ENCODE measurements at places on chromosomes 2 and 18.
A peak's percentile ranks its signal among the peaks of the same experiment; 100 is the strongest.

DNA sequence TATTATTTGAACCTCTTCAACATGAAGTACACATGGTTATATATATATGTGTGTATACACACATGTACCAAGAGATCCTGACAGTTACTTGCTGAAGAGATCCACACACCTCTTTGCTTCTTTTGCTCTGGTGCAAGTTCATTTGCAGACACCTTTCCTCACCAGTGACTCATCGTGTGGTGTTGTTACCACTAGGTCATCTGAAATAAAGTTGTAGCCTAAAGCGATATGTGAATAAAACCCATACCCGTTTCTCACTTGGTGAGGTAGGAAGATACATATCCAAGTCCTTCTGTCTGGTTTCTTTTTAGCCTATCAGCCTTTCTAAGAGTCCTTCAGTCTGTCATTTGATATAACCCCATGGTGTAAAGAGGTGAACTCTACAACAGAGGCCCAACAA is 379.4 kb upstream of the RAB12 start:
- DNase-seq: no peak

DNA sequence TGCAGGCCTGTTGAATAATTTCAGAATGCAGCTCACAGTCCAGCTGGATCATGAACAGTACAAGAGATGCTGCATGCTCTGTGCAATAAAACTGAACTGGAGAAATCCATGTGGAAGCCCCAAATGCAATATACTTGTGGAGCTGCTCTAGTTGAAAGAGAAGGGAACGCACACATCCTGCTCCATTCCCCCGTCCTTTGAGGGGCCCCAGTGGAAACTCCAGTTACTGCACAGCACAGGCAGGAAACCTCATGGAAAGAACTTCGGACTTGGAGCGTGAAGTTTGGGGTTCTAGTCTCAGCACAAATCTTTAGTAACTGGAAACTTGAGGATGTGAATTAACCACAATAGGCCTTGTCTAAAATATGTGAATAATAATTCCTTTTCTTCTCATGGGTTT is 73.2 kb downstream of the PLA2R1 start:
- DNase-seq: no peak

DNA sequence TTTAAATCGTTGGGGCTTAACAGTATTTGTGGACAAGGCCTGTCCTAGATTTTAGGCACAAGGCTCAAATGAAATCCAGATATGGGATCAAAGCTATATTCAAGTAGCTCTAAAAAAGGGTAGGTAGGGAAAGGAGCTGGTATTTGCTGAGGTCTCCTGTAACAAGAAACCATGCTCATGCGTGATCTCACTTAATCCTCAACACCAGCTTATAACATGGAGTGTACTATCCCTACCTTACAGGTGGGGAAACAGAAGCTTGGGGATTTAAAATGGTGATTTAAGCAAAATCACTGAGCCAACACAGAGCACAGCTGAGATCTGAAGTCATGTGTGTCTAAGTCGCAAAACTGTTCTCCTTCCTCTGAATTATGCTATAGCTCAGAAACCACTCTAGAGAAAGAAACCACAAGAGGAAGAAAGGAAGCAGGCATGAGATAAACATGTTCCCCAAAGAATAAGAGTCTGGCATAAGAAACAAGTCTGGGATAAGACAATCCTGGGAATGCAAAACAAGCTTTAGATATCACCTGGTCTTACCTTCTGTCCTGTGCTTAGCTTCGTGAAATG is 43.1 kb downstream of the CYRIA start:
- no peak for DNase-seq

- no peak for DNase-seq
Observed at GRCh38 chr2:210753386-210753785, 197.0 kb downstream of the CPS1 start.

- no peak for DNase-seq
Observed at GRCh38 chr2:46580416-46580815, 101.1 kb downstream of the TMEM247 start.

- DNase-seq: no peak
Observed at GRCh38 chr2:12762976-12763375, 46.2 kb downstream of the TRIB2 start.

- no peak for DNase-seq
Observed at GRCh38 chr2:143732871-143733270, 603.7 kb downstream of the ARHGAP15 start.

DNA sequence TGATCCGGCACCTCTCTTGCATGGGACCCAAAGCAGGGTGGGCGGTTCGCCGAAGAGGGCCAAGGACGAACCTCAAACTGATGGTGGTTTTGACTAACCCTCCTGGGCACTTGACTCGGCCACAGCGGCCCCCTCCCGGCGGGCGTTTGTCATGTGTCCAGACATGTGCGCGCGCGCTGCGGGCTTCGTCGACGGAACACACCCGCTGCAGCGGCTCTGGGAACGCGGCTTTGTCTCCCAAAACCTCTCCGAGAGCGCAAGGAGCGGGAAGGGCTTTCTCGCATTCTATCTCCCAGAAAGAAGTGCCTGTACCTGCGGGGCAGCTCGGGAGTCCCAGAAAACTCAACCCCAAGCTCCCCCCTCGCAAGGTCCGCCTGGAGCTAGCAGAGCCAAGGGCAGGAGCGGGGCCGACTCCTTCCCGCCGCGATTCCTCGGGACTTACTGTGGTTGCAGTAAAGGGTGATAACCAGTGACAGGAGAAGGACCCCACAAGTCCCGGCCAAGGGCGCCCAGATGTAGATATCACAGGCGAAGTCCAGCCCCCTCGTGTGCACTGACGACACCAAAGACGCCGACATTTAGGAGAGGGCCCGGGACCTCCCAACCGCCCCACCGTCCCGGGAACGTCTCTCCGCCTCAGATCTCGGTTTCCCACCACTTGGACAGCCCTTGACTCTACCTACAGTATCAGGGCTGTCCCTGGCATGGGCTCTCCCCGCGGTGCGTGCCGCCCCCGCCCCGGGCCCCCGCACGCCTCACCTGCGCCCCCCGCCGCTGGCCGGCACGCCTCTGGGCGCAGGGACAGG is 1.6 kb downstream of the CD8A start:
- no peak for DNase-seq

DNA sequence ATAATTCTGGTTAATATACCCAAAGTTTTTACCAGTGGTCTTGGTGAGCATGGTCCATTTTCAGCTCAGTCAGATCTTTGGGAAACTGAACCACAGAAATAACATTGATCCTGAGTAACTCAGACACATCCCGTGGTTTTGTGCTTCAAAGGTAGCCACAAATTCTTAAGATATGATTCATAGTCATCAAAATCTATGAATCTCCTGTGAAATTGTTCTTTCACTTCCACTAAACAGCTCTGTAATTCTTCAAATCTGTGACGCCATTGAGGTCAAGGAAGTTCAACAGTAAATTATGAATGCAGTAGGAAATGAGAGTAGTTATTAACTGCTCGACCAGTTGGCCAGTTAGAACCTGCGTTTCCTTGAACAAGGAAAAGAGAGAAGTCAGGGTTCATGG is 147.3 kb downstream of the IRS1 start:
- DNase-seq: no peak

- DNase-seq: peak; percentile 34
Observed at GRCh38 chr2:240160291-240161086, 20.0 kb upstream of the OTOS start.

- no peak for DNase-seq
Observed at GRCh38 chr2:203209538-203209937, 29.3 kb upstream of the CYP20A1 start.

DNA sequence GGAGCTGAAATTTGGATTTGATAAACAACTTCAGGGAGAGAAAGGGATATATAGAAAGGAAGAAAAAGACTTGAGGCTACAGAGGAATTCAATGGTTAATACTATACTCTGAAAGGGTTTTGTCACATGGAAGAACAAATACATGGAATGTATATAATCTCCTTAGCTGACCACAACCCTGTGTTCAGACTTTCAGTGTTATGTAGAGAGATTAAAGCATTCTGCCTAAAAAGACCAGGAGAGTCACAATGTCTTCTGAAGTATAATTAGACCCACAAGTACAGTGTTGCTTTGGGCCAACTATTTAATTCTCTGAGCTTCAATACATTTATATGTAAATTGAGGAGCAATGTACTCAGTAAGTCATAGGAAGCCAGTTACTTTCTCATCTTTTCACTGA is 123.8 kb upstream of the FSHR start:
- no peak for DNase-seq

GRCh38 chr18:48548011-48548771 is 9.4 kb downstream of the CTIF start:
- no peak for DNase-seq

DNA sequence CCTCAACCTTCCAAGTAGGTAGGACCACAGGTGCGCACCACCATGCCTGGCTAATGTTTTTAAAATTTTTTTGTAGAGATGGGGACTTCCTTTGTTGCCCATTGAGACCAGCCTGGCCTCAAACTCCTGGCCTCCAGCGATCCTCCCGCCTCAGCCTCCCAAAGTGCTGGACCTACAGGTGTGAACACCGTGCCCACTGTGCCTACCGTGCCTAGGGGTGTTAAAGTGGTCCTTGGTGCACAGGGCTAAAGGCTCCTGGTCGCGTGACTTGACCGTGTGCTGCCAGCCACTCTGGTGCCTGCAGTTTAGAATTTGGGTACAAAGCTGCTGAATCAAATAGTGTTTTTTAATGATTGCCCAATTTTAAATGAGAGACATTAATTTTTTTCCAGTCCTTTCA is 51.0 kb upstream of the KCNG2 start:
- DNase-seq: no peak

DNA sequence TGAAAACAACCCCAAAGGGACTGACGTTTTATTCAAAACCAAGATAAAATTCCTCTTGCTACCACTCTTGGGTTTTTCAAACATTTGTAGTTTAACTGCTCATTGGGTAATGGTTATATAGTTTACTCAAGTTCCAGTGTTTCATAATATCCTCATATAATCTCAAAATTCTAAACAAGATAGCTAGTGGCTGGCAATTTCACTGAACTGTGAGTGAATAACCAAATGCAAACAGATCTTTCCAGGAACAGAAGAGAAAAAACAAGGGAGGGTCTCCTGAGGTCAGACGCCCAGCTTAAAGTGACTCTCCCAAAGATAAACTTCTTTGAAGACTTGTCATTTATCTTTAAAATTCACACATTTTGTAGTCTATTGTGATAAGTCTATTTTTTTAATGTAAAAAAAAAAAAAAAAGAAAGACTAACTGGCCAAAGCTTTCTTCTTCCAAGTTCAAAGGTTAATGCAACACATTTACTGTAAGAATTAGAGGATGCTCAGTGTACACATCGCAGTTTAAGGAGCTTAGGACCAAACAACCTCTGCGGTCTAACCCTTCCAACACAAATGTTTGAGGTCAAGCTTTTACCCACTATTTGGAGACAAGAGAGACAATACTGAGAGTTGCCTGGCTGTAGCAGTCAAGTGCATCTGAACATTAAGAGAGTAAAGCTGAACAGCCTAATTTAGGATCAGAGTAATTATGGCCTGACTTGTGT is 26.6 kb downstream of the LPIN2 start:
- no peak for DNase-seq

DNA sequence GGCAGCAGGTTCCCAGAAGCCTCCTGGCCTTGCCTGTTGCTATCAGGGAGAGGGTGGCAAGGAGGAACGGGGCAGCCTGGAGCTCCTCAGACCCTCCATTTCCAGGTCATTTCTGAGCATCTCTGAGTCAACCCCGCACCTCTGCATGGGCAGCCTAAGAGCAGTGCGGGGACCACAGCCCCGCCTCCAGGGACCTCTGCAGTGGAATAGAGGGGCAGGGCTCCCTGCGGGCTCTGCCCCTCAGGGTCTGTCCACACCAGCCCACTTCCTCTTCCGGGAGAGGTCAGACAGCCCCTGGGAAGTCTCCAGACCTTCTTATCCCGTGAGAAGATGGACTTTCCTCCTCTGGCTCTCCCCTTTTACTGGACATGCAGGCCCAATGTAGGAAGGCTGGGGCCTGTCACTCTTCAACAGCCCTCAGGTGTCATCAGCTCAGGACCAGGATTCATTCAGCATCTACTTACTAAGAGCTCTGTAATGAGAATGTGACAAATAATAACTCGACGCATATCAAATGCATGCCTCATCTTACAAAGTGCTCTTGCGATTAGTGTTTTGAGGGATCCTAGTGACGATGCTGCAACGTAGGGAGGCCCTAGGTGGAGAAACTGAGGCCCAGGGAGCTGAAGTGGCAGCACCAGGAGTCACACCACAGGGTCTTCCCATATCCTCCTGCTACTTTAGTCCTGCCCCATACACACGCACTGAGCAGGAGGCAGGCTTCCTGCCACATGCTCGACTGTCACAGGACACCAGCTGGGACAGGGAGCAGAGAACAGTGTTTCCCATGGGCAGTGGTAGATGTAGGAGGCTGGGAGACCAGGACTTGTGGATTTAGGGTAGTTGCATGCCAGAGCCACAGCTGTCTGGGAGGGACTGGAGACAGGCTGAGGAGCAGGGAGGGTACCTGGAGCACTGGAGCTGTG is 28.0 kb downstream of the SH2D6 start:
- DNase-seq: no peak

DNA sequence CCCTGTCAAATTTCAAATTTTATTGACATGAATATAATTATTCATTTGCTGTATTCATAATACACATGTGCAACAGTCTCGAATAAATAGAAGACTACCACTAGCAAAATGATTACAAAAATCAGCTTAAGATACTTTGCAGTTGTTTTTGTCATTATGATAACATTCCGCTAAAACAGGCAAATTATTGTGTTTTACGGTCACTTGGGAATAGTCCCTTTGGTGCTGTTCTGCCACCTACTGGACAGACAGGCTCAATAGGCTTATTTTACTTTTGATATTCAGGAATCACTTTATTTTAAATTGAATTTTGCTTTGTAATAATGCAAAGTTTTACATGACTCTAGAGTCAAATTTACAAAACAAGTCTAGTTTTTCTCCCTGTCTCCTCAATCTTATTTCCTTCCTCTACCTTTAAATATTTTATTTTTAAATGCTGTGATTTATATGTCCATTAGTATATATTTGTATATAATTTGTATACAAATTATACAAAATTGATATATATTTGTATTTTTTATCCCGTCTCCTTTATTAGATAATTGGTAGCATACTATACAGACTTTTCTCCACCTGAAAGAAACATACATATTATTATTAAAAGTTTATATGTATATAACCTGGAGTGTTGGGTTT is 456.3 kb downstream of the DLGAP1 start:
- DNase-seq: no peak

- no peak for DNase-seq
Observed at GRCh38 chr18:63210521-63210920, 109.0 kb downstream of the BCL2 start.

DNA sequence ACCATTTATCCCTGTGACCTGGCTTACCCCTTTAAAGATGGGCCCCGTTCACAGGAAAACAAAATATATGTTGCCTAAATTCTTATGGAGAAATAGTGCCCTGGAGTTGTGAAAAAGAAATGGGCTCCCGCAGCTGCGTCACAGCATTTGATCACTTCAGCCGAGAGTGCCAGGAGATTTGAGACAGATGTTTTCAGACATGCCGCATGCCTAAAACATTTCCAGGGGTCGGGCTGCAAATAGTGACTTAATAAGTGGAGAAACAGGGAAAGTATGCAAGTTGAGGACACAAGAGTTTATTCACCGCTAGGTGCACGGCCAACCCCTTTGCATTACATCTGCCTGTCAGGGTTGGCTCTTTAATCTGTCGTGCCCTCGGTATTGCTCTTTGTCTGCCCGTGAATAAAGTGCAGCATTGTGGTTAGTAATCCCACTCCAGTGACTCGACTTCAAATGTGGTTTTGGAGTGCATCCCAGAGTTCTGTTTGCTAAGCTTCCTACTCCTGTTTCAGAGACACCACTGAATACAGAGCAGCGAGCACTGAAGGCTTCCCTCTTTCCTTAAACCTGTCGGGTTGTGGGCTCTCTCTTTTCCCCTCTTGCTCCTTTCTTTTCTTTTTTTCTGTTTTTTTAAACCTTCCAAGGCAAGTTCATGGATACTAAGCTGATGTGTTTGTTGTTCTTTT is 187.5 kb downstream of the LTBP1 start:
- no peak for DNase-seq

- no peak for DNase-seq
Observed at GRCh38 chr2:119005555-119005954, 63.6 kb downstream of the MARCO start.

Measured in lower lobe of right lung (tissue), 2 donors.